ENCODE measurements at places on chromosomes 11 and 22.

DNA sequence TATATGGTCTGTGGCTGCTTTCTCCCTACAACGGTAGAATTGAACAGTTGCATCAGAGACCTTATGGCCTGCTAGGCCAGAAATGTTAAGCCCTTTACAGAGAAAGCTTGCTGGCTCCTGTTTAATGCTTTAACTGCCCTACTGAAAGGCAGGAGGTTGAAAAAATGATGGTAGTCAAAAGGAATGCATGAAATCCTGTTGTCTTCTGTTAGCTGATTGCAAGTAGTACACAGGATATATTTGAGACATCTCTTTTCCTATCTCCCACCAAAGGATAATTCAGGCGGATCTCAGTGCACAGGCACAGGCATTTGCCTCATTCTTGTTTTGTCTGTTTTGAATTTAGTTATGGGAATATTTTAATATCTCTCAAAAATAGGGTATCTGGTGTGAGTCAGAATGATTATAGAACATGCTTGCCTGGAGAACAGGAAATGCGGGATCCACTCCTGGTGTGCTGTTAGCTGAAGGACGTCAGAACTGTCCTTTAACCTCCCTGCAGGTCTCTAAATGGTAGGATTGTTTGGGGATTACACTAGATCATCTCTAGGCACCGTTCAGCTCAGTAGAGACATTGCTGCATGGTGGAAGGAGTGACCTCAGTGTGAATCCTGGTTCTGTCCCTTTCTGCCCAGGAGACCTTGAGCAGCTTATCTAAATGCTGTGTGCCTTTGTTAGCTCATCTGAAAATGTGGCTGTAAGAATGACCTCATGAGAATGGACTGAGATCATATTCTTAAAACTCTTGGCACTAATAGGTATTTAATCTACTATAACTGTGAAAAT is 49.5 kb downstream of the PACS1 start:
- peak; percentile 53 for DNase-seq

DNA sequence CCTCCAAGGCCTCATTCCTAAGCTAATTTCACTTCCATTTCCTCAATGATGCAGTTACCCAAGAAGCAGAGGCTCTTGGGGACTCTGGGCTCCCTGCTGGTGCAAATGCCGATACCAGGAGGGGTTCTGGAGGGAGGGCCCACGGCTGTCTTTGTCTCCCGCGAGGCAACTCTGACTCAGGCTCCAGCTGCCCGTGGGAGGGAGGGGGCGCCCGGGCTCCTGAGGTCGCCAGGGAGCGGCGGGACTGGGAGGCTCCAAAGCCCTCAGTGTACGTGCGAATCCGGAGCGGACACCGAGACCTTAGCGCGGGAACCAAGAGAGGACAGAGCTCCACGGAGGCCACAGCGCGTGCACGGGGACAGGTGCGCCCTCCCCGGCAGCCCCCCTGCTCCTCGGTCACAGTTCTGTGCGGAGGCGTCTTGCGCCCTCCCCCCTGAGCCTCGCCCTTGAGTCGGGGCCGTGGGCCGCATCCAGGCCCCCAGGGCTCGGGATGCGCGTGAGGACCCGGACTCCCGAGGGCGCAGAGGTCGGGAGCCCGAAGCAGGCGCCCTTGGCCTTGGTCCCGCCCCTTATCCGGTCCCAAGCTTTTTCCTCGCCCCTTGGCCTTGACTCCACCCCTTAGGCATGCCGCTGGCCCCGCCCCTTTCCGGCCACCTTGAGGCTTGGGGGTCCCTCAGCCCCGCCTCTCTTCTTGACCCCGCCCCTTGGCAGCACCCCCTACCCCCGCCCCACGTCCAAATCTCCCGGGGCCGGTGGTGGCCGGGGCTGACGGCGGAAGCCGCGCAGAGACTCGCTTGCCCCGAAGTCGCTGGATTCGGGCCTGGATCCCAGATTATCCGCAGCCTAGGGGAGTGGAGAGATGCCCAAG is 4.7 kb upstream of the SHISA8 start:
- DNase-seq = peak; percentile 61

DNA sequence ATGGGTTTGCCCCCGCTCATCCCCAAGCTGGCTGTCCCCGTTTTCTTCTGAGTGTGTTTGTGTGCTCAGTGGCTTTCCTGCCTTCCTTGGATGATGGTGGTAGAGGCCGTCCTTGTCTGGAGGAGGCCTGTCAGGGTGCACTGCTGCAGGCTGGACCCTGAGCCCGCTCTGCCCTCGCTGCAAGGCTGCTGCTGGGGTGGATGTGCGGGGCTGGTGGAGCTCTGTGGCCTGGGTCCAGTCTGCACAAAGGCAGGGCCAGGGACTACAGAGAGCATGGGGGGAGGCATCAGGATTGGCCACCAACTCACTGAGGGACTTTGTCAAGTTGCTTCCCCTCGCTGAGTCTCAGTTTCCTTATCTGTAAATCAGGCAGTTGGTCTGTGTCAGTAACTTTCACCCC is 275.0 kb downstream of the KIRREL3 start:
- DNase-seq = no peak

DNA sequence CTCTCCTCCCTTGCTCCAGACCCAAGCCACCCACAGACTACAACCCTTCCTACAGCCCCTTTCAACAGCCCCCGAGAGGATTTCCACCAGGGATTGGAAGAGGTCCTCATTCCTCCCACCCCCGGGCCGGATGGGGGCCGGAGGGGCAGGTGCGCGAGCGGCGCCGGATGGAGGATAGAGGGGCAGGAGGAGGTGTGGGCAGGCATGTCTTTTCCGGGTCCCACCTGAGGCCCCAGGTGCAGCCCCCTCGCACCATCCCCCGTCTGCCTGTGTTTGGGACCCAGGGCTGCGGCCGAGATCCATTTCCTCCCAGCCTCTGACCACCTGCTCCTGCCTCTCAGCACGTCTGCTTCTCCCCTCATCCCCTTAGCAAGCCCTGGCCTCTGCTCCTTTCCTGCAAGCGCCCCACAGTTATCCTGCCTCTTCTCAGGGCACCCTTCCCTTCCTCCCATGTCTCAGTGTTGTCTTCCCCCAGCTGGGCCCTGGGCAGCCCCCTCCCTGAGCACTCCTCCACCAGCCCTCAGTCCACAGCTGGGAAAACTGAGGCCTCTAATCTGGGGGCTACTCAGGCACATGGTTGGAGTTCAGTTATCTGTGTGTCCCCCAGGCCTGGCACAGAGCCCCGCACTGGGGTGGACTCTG is 19.3 kb upstream of the CBX7 start:
- DNase-seq = no peak

DNA sequence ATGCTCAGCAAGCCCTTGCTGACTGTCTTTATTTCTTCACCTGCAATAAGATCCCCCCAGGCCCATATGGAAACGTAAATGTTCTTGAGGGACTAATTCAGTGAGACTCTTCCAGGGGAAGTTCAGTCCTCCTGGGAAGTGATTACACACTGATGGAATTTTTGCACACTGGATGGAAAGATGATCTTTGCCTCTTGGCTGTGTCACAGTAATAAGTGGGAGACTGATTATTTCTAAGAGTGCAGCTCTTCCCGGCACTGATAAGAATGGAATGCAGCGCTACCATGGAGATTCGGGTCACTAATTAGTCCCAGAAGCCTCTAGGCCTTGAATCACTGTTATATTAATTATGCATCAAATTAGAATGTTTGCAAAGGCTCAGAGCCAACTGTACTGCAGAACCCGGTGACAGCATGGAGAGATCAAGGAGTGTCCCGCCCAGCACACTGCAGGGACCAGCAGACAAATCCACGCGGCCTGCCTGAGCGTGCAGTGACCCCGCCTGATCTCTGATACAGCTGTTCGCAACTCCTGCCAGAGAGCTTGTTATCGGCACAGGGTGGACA is 178.3 kb downstream of the SNX19 start:
- DNase-seq = peak; percentile 56

Data from hepatic stellate cell (primary cell).